ENCODE measurements at places on chromosomes 5 and 9. TPM values are rescaled to one million over a fixed set of nuclear protein-coding genes. Genes with fewer than 3 reads are reported as not detected.

The ANKRD33B gene
- total RNA-seq, result 0.46 TPM

- no peak for DNase-seq
Observed at GRCh38 chr9:4738866-4739586, 2.0 kb downstream of the AK3 start.

DNA sequence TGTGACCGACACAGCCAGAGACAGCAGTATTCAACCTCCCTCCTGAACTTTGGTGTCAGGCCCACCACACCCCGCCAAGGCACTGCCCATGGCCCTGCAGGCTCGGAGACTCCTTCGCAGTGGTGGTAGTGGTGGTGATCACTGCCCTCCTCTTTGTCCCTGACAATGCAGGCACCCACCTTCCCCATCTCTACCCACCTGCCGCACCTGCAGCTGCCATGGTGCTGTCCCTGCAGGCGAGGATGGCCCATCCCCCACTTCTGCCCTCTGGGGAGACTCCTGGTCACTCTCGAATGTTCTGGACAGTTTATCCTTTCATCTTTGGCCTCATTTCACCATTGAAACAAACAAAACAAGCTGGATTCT is 4.4 kb upstream of the IL4 start:
- DNase-seq, result no peak

DNA sequence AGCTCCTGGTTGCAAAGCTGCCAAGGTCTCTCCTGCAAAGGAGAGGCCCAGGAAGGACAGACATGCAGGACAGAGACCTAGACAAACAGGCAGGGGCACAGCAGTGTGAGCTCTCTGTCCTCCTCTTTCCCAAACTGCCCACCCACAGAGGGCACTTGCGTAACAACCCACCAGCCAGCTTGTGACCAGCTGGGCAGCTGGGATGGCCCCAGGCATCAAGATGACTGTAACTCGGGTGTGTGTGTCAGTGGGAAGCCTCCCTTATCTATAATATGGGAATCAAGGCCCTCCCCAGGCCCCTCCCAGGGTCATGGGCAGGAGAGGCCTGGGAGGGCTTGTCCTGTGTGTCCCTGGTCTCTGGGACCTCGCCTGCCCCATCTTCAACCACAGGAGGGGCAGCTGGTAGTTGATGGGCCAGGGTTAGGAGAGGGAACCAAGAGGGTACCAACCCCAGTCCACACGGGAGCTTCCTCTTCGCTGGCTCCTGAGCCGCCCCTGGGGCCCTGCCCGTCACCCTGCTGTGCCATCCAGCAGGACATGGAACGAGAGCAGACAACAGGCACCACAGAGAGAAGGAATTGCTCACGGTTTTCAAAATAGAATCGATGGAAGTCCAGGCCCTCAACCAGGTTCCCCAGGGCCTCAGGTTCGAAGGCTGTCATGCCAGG is 37.9 kb downstream of the SLC6A7 start:
- peak; percentile 39 for DNase-seq

DNA sequence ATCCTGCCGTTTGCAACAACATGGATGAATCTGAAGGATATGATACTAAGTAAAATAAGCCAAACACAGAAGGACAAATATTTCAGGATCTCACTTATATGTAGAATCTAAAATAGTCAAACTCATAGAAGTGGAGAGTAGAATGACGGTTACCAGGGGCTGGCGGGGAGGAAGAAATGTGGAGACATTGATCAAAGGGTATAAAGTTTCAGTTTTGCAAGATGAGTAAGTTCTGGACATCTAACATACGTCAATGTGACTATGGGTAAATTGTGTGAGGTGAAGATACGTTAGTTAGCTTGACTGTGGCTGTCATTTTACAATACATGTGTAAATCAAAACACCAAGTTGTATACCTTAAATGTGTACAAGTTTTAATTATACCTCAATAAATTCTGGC is 200.3 kb downstream of the SNX18 start:
- DNase-seq, result no peak

The ERAP2 gene
- total RNA-seq, result 26.9 TPM

The C9orf153 gene
- total RNA-seq, result not detected

The CER1 gene
- not detected for total RNA-seq

The NUP188 gene
- 80.0 TPM for total RNA-seq

The ADAMTS13 gene
- 2.3 TPM for total RNA-seq

The ARHGEF28 gene
- 90.0 TPM for total RNA-seq

- DNase-seq, result no peak
Observed at GRCh38 chr9:93087971-93088655, 7.9 kb upstream of the CARD19 start.

The C6 gene
- total RNA-seq, result not detected

The FGD3 gene
- not detected for total RNA-seq

The CMYA5 gene
- 0.06 TPM for total RNA-seq

DNA sequence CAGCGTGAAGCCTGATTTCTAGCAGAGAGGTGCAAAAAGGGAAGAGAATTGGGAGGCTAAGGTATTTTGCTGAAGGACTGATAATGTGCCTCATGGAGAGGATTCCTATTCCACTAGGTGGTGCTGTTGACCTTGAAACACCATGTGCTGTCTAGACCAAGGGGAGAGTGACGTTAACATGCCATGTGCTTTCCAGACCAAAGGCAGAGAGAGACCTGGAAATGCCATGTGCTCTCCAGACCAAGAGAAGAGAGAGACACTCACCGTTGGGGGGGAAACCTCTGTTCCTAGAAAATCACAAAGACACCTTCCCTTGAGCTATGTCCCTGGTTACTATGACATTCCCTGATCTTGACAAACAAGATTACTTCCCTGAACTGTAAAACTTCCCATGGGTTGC is 286.0 kb upstream of the TUSC1 start:
- peak; percentile 68 for DNase-seq

- no peak for DNase-seq
Observed at GRCh38 chr5:150108711-150109514, 22.6 kb upstream of the CSF1R start.

- peak; percentile 28 for DNase-seq
Observed at GRCh38 chr9:99431103-99431502, 209.0 kb downstream of the SEC61B start.

GRCh38 chr5:162886717-162887116 is 550.7 kb upstream of the CCNG1 start:
- DNase-seq, result no peak

GRCh38 chr9:20207176-20207575 is 415.1 kb downstream of the MLLT3 start:
- DNase-seq, result peak; percentile 42

DNA sequence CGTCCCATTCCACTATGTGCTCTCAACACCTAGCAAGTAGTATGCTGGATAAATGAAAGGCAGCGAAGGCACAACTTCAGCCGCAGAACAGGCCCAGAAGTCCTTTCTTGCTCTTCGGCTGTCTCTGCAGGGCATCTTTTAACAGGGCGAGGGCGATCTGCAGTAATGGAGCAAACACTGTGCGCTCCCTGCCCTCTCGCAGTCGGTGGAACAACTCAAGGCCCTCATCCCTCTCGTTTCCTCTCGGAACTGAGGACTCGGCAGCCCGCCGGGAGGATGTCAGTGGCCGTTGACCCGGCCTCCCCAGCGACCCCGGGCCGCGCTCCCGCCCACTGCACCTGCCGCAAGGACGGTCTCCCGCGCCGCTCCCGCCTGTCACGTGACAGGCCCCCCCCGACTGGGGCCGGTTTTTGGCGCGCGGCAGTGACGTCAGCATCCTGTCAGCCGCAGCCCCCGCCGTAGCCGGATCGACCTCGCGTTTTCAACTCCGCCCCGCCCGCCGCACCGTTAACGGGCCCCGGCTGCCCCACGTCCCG is 1.1 kb downstream of the ZNF367 start:
- peak; percentile 76 for DNase-seq

GRCh38 chr5:96253140-96253539 is 179.9 kb downstream of the PCSK1 start:
- DNase-seq, result no peak

The COL23A1 gene
- not detected for total RNA-seq

DNA sequence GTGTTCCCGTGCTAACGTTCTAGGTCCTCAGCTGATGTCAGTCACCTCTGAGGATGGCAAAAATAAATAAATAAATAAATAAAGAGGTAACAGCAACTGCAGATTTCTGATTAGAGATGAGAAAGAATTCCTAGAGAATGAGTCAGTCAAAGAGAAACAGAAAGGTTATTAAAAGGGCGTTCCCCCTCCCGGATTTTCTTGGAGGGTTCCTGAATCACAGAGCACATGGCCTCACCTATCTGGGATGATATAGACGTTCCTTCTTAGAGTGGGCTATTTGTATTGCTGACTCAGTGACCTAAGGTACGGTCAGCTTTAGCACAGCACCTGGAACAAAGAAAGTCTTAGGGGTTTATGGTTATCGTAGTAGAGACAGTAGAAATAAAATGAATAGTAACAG is 30.6 kb downstream of the HTR4 start:
- DNase-seq, result no peak

DNA sequence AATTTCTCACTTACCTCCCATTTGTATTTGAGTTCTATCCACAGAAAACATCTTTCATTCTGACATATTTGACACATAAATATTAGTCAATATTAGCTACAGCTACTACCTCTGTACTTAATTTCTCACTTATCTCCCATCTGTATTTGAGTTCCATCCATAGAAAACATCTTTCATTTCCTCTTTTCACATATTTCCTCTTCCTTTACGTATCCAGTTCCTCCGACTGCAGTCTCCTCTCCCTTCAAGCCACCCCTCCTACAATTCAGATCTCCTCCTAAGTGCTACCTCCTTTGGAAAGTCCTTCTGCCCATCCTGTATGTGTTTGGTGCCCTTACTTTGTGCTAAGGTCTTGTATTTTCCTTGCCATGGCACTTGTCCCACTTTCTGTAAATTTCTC is 1.6 kb downstream of the SREK1IP1 start:
- DNase-seq, result no peak

GRCh38 chr5:66880401-66880800 is 284.2 kb downstream of the MAST4 start:
- no peak for DNase-seq

The COL15A1 gene
- total RNA-seq, result 3.4 TPM

DNA sequence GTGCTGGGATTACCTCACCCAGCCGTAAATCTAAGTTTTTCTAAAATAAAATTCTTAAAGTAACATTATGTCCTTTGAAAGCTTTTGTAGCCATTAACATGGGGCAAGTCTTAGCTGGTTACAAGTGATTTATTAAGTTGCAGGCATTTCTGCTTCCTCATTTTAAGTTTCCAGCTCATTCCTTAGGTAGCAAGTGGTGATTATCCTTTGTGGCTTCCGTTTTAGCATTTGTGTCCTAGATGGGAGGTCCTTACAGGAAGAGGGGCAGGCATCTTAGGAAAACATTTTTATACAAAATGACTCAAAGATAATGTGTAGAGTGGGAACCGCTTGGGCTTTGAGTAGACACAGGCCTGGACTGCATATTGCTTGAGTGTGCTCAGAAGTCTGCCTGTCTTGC is 35.0 kb upstream of the ROPN1L start:
- DNase-seq, result no peak

- no peak for DNase-seq
Observed at GRCh38 chr9:18706648-18707047, 232.7 kb downstream of the ADAMTSL1 start.

The COMMD10 gene
- total RNA-seq, result 33.3 TPM

The GRM6 gene
- total RNA-seq, result not detected

GRCh38 chr5:6398570-6399230 is 20.4 kb upstream of the MED10 start:
- no peak for DNase-seq

The TAS2R1 gene
- total RNA-seq, result not detected

DNA sequence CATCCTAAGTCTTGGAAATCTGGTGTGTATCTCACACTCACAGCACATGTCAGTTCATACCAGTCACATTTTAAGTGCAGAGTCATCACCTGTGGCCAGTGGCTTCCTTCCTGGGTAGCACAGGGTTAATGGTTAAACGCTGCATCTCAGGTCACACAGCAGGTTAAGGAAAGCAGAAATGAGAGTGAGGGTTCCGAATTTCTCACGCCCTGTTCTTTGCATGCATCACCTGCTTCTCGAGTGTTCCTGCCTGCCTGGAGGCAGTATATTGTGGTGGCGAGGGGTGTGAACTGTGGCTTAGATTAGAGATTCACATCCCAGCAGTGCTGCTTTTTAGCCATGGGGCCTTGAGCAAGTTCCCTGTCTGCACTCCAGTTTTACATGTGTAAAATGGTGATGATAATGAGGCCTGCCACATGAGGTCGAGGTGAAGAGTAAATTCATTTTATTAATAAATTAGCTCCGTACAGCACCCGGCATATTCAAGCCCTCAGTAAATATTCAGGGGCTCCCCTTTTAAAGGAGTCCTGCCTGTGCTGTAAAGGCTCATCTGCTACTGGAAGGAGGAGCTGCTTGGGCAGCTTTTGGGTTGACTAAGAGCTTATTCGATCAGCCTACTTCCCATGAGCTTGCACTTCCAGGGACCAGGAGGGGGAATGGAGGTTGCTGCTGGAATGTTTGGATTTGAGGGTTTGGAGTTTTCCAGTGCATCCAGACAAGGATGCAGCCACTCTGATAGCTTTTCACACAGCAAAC is 61.1 kb upstream of the SAP30L start:
- no peak for DNase-seq

DNA sequence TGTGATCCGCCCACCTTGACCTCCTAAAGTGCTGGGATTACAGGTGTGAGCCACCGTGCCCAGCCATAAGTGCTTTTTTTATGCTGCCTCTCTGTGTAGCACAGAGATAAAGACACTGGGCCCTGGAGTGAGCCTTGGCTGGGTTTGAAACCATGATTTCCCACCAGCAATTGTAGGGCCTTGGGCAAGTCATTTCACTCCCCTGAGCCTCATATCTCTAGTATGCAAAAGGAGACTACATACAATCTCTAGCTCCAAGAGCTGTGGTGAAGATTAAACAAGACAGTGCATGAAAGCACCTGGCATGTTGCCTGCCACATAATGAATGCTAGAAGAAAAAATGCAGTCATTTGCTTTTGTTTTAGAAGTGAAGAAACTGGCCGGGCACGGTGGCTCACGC is 3.9 kb downstream of the FABP6 start:
- DNase-seq, result no peak

- DNase-seq, result no peak
Observed at GRCh38 chr5:26518065-26518464, 520.3 kb downstream of the CDH9 start.

DNA sequence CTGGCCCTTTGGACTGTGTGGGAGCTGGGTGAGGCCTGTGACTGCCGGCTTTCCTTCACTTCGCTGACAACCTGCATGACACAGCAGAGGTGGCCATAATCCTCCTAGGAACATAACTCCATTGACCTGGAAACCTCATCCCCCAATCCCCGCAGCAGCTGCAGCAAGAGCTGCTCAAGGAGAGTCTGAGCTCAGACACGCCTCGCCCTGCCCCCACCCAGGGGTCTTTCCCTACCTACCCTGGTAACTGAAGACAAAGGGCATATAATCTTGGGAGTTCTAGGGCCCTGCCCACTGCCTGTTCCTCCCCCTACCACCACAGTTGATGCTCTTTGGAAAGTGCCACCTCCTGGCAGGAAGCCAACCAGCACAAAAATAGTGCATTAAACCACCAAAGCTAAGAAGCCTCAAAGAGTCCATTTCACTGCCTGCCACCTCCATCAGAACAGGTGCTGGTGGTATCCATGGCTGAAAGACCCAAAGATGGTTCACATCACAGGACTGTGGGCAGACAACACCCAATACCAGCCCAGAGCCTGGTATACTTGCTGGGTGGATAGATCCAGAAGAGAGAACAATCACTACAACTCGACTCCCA is 18.4 kb downstream of the TRIM36 start:
- DNase-seq, result no peak

The SPINK13 gene
- not detected for total RNA-seq

GRCh38 chr5:75089137-75089536 is 36.8 kb upstream of the GCNT4 start:
- DNase-seq, result peak; percentile 89

The PHYHD1 gene
- 17.3 TPM for total RNA-seq

- no peak for DNase-seq
Observed at GRCh38 chr9:137984520-137985257, 107.1 kb downstream of the CACNA1B start.
